ENCODE measurements at places on chromosomes 16 and 17. TPM values are rescaled to one million over a fixed set of nuclear protein-coding genes. Genes with fewer than 3 reads are reported as not detected.

DNA sequence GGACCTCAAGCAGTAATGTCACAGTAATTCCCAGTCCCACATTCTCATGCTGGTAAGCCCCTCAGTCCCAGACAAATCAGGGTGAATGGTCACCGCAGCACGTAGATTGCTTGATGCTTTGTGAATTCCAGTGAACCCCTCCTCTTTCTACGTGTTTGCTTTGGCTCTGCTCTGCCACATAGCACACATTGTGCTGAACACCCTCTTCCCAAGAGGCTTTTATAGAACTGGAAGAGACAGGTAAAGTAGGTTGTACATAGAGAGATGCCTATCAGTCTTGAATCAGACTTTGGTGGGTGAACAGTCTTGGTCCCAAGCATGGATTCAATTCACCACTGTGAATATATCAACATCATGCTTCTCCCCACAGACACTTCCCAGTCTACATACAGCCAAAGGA lies 579 bp upstream of the KRTAP9-6 start:
- peaks cover 26% of the 10 kb centered on the region for H3K27me3 ChIP-seq
- no peak overlapping the region for H3K27ac ChIP-seq
- H3K36me3 ChIP-seq = no peaks in the 10 kb centered on the region
- H3K4me3 ChIP-seq = no peak overlapping the region

Gene HSF4
- total RNA-seq = 6.8 TPM

- H3K27me3 ChIP-seq = no peaks in the 10 kb centered on the region
- no peaks in the 10 kb centered on the region for H3K4me1 ChIP-seq
- H3K4me3 ChIP-seq = no peak overlapping the region
- H3K36me3 ChIP-seq = no peaks in the 10 kb centered on the region
- DNase-seq = no peak
These were observed 160.3 kb downstream of the SHISA9 start for GRCh38 chr16:13061691-13062090.

- H3K27ac ChIP-seq = no peak overlapping the region
- no peaks in the 10 kb centered on the region for H3K4me1 ChIP-seq
- H3K36me3 ChIP-seq = peaks cover 36% of the 10 kb centered on the region
- no peaks in the 10 kb centered on the region for H3K27me3 ChIP-seq
These were observed 13.6 kb downstream of the HEATR6 start for GRCh38 chr17:60065136-60065535.

DNA sequence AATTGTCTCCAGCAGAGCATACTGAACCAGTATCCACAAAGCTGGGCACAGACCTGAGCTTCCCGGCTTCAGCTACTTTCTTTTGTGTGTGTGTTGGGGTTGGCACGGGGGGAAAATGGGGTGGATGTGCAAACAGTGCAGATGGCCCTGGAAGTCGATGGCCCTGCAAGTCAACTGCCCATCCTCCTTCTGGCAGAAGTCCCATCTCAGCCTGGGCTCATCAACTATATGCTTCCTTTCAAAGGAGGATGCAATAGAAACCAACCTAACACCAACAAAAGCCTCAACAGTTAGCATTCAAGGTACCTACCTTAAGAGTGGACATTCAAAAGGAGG lies 55.7 kb downstream of the SOX9 start:
- DNase-seq = no peak
- H3K36me3 ChIP-seq = no peaks in the 10 kb centered on the region
- H3K27me3 ChIP-seq = peaks cover 19% of the 10 kb centered on the region
- no peak overlapping the region for H3K4me3 ChIP-seq
- peaks cover 17% of the 10 kb centered on the region for H3K4me1 ChIP-seq

Gene LIMD2
- 109 TPM for total RNA-seq

DNA sequence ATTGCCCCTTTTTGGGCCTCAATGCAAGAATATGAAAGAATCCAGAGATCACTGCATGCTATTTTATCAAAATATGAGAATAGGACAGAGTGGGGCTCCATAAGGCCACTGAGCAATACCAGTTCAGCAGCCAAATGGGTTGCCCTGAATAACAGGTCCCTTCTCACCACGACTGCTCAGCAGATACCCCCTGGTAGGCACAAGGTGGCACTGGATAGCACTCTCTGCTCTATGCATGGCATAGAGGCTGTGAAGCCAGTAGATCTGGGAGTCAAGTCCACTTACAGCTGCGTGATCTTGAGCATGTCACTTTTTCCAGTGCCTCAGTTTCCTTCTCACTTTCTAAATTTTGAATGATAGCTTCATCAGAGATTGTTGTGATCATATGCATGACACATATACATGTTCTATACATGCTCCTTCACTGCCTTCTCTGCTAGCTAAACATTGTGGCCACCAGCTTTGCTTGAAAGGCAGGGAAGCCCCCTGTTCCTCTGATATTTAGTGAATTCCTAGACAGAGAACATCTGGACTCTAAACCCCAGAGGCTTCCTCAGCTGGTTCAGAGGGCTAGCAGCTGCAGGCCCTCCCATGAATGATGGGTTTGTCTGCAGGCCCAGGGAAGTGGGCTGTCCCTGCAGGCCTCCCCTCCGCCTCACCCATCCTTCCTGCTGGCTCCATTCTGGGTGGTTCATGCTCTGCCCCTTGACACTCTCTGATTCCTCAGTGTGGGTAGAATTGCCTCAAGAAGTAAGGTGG lies 84.9 kb upstream of the ASIC2 start:
- H3K27ac ChIP-seq = no peak overlapping the region
- H3K4me1 ChIP-seq = peaks cover 5% of the 10 kb centered on the region
- no peak overlapping the region for H3K4me3 ChIP-seq
- H3K36me3 ChIP-seq = no peaks in the 10 kb centered on the region
- peaks cover 8% of the 10 kb centered on the region for H3K27me3 ChIP-seq

Measured in progenitor cell of endocrine pancreas (in vitro differentiated cells).